ENCODE measurements at places on chromosomes 13 and 19.

DNA sequence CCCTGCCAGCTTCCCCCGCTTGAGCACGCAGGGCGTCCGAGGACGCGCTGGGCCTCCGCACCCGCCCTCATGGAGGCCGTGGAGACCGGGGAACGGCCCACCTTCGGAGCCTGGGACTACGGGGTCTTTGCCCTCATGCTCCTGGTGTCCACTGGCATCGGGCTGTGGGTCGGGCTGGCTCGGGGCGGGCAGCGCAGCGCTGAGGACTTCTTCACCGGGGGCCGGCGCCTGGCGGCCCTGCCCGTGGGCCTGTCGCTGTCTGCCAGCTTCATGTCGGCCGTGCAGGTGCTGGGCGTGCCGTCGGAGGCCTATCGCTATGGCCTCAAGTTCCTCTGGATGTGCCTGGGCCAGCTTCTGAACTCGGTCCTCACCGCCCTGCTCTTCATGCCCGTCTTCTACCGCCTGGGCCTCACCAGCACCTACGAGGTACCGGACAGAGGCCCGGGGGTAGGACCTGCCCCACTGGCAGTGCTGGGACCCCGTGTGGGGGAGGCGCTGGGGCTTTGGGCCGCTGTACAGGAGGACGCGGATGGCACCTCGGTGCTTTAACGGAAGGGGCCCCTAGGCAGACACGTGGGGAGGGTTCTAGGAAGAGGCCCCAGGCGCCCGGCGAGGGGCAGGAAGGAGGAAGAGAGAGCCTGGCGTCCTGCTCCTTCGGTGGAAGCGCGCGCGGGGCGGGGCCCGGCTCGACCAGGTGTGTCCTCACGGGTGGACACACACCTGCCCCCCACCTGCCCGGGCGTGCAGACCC is 681 bp downstream of the SLC5A5 start:
- peak; percentile 63 for DNase-seq

DNA sequence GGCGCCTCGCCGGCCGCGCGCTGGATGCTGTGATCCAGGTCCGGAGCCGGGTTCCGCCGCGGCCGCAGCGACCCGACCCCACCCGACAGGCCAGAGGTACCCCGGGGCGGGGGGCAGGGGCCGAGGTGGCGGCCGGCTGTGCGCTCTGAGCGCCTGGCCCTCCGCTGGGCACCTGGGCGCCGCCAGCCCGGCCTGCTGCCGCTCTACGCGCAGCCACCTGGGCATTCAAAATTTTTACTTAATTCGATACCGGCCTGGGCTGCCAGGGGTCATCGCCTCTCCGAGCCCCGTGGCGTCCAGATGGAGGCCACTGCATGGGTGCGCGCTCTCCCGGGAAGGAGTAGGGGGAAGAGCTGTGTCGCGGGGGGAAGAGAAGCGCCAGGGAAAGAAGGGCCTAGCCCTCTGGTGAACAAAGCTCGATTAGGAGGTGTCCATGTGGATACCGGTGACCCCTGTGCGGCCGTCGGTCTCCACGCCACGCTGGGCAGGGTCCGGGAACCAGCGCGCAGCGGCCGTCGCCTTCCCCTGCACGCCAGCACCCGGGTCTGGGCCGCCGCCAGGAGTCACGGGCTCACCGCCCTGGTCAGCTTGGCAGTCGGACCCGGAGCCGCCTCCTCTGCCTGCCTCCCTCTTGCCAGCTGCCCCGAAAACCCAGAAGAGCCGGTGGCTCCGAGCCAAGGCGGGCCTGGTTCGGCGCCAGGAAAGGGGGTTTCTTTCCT is 666 bp downstream of the BIVM start:
- DNase-seq = no peak

DNA sequence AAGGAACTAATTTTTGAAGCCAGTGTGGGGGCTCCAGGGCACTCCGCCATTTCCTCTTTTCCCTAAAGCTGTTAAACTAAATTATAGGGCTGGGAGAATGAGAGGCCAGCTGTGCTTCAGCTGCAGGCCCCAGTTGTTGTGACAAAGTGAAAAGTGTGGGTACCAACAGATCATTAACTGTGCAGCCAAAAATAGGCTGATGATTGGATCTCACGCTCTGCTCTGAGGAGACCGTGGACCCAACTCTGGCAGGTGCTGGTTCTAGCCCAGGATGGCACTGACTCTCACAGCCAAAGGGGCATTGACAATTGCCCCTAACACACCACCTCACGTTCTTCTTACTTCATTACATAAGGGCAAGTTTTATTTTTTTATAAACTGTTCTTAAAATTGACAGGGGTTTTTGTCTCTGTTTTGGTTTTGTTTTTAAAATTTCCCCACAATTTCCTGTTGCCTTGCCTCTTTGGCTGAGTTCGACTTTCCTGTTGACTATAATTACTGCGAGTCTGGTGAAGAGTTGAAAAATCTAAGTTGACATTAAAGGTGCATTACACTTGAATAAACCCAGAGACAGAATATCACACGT is 391.0 kb downstream of the FGF9 start:
- DNase-seq = no peak

DNA sequence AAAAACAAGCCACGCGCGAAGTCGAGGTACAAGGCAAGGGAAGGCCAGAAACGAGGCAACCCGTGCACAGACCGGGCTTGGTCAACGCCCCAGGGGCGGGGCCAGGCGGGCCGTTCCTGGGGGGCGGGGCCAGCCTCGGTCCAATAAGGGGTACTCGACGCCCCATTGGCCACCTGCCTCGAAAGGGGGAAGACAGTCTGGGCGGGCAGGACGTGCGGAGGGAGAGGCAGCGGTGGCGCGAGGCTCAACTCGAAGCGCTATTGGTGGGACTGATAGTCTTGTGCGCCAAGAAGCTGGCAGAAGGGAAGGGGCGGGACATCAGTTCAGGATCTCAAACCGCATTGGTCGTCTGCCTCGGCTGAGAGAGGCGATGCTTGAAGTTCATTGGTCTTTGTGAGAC is at the start of gene LYPD4:
TSS of gene LYPD4 (minus strand) at position 83 of the 400 bp plus-strand sequence. CDS start 5,398 bp downstream, outside the sequence.
- DNase-seq = no peak

- DNase-seq = no peak
These were observed 39.3 kb downstream of the CEACAM1 start for GRCh38 chr19:42488783-42489521.

DNA sequence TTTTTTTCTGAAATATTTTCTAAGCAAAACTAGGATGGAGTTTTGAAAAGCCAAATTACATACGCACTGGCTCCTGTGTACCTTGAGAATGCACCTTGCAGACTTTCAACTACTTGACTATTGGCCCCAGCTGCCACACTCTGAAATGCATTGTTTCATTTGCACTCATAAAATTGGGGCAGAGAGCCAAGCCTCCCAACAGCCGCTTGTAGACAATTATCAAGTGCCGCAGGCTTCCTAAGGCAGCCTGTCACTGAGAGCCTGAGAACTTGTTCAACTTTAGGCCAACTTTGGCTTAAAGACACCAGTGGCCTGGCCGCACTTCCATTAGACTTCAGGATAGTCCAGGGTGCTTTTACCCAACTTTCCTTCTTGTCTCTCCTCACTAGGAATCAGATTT is 115.7 kb upstream of the STARD13 start:
- no peak for DNase-seq

GRCh38 chr19:34288381-34288780 is 34.0 kb downstream of the GARRE1 start:
- no peak for DNase-seq

GRCh38 chr19:5642204-5642603 is 19.3 kb downstream of the SAFB start:
- DNase-seq = no peak

- no peak for DNase-seq
These were observed 2.1 kb upstream of the F10 start for GRCh38 chr13:113120300-113121182.

DNA sequence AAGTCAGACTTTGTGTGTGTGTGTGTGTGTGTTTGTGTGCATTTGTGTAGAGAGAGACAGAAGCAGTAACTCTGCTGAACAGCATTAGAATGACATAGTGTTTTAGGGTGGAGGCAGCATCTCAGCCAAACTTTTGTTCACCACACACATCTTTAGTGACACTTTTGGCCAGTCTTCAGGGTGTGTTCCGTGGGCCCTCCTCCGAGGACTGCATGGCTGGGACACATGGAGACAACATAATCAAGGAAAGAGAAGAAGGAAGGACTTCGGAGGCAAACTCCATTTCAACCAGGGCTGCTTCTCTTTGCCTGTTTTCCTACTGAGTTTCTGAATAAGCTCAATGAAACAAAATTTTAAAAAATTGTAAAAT is 205.1 kb downstream of the LHFPL6 start:
- no peak for DNase-seq

- DNase-seq = no peak
These were observed 324.9 kb downstream of the UQCRFS1 start for GRCh38 chr19:28887920-28888618.

GRCh38 chr13:113499936-113500335 is 9.4 kb upstream of the DCUN1D2 start:
- no peak for DNase-seq

- no peak for DNase-seq
These were observed 1.6 kb upstream of the TPM4 start for GRCh38 chr19:16074488-16075365.

GRCh38 chr13:83549671-83550070 is 332.6 kb downstream of the SLITRK1 start:
- no peak for DNase-seq

GRCh38 chr13:111337206-111337605 is 16.8 kb downstream of the TEX29 start:
- no peak for DNase-seq

DNA sequence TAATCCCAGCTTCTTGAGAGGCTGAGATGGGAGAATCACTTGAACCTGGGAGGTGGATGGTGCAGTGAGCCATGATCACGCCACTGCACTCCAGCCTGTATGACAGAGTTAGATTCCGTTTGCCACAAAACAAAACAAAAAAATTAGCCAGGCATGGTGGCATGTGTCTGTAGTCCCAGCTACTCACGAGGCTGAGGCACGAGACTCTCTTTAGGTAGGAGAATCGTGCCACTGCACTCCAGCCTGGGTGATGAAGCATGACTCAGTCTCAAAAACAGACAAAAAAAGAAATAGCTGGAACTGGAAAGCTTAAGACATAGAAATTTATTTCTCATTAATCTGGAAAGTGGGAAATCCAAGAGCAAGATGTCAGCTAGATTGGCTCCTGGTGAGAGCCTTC is 20.2 kb upstream of the ZNF808 start:
- no peak for DNase-seq

- no peak for DNase-seq
These were observed 1561.0 kb upstream of the MIR17HG start for GRCh38 chr13:89786531-89786930.

- no peak for DNase-seq
These were observed 93.4 kb upstream of the MCF2L start for GRCh38 chr13:112875627-112876026.

- no peak for DNase-seq
These were observed 51.0 kb upstream of the PDX1 start for GRCh38 chr13:27868641-27869435.

DNA sequence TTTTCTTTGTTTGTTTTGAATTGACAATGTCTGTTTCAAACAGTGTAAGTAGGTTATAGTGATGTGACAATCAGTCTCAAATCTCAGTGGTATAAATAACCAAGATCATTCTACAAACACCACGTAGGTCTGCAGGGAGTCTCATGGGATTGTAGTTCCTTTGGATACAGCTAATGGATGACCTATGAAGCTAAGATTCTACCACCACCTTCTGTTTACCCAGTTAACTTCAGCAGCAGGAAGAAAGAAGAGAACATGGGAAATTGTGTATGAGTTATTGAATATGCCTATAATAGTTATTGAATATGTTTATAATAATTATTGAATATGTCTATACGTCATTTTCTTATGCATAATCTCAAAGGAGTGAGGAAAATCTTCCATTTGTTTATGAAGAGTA is 63.9 kb upstream of the SLITRK5 start:
- DNase-seq = no peak

GRCh38 chr19:18708452-18709231 is 25.2 kb downstream of the CRTC1 start:
- DNase-seq = no peak

- DNase-seq = no peak
These were observed 426.4 kb downstream of the MYO16 start for GRCh38 chr13:109055850-109056249.

GRCh38 chr13:30159446-30159839 is 147.9 kb downstream of the KATNAL1 start:
- no peak for DNase-seq

DNA sequence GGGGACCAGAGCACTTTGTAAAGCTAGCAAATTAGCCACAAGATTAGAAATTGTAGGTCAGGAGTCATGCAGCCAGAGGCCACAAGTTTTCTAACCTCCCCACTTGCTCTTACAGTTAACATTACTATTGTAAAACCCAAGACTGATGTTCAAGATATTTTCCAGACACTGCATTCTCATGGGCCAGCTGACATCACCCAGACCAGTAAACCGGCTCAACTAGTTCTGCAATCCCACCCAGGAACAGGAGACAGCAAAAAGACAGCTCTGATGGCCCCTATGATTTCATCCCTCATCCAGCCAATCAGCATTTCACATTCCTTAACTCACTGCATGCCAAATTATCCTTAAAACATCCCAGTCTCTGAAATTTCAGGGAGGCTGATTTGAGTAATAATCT is 178.5 kb downstream of the PRR20E start:
- no peak for DNase-seq

DNA sequence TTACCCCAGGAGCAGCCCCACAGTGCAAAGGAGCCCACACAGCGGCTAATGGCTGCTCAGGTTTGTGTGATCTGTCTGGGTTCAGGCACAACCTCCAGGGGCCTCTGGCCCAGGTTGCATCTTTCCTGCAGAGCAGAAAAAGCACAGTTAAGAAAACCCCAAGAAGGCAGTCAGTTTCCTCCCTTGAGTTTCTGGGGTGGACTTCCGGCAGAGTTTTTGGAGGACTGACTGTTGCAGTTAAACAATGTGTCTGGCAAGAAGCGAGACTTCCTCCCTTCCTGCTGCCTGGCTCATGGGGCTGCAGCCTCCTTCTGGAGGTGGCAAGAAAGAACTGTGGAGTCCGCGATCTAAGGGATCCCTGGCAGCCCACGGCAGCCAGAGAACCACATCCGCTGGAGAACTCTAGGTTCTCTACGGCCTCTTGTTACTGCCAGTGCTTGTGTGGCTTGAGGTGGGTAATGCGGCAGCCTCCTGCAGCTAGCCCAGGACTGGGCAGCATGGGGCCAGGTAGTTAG is 114.4 kb downstream of the ZDHHC20 start:
- DNase-seq = peak; percentile 78

GRCh38 chr19:1265615-1266128 is 3.5 kb upstream of the CIRBP start:
- DNase-seq = no peak

DNA sequence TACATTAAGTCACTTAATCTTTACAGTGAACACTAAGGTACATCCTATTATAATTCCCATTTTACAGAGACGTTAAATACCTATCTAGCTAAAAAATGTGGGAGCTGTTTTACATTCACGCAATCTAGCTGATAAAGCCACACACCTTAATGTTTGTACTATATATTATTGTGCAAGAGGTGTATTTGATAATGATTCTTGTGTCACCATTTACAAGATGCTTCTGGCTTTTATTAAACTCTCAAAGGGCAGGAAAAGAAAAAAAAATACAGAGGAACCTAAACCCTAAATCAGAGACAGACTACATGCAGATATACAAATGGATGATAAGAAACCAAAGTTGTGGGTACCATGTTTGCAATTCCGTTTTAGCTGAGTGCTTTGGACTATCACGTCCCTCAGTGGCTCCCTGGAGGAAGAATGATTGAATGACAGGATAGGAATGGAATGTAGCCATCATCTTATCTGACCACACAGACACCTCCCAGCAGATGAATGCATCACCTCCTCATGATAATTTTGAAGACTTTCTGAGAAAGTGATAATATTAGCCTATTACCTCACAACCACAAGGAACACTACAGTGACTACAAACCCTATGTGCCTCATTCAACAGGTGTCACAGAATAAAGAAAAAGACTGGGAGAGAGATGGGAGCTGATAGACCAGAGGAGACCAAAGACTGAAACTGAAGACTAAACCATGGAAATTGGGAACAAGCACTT is 230.5 kb upstream of the SERP2 start:
- DNase-seq = no peak
